LoVo (cell line): ENCODE measurements at places on chromosomes 7 and 10.
A peak's percentile ranks its signal among the peaks of the same experiment; 100 is the strongest.

GRCh38 chr7:4270941-4271715 lies 411.0 kb upstream of the FOXK1 start:
- no peak for DNase-seq

DNA sequence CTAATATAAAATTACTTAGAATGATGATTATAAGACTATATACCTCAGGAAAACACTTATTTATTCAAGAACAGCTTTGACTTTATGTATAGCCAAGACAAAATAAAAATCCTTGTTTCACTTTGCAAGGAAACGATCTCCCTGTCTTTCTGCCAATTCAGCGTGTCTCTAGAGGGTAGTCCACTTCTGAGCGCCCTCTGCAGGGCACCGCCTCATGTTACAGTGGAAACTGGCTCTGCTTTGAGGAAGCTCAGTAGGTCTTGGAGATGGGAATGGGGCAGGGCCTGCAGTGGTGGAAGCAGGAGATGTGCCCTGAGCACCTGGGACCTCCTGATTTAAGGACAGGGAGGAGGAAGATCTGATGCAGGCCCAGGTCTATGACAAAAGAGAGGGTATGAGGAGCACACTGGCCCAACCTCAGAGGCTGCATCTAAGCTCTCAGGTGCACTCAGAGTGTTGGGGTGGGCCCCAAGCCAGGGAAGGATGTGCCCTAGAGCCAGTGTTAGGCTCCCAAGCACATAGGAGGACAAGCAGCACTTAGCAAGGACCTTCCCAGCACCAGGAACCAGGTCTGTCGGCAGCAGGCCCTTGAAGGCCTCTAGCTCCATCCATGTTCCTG lies 481.0 kb downstream of the TNS3 start:
- peak; percentile 72 for DNase-seq

GRCh38 chr7:4550117-4550516 lies 132.0 kb upstream of the FOXK1 start:
- no peak for DNase-seq

DNA sequence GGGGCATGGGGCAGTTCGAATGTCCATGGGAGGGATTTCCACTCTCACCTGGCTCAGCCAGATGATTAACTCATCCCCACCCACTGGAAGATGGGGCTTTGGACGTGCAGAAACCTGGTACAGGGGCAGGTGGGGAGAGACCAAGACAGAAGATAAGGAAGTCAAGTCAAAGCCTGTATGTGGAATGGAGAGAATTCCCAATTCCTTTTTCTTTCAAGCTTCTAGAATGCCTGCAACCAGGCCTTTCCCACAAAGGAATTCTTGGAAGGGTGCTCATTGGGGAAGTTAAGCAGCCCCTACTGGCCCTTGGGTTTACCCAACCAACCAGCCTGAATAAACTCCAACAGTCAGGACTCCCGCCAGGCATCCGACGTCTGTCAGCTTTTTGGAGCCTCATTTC lies 39.1 kb downstream of the CCM2 start:
- DNase-seq: no peak

- DNase-seq: no peak
These were observed 47.3 kb upstream of the PIK3AP1 start for GRCh38 chr10:96767611-96768010.

DNA sequence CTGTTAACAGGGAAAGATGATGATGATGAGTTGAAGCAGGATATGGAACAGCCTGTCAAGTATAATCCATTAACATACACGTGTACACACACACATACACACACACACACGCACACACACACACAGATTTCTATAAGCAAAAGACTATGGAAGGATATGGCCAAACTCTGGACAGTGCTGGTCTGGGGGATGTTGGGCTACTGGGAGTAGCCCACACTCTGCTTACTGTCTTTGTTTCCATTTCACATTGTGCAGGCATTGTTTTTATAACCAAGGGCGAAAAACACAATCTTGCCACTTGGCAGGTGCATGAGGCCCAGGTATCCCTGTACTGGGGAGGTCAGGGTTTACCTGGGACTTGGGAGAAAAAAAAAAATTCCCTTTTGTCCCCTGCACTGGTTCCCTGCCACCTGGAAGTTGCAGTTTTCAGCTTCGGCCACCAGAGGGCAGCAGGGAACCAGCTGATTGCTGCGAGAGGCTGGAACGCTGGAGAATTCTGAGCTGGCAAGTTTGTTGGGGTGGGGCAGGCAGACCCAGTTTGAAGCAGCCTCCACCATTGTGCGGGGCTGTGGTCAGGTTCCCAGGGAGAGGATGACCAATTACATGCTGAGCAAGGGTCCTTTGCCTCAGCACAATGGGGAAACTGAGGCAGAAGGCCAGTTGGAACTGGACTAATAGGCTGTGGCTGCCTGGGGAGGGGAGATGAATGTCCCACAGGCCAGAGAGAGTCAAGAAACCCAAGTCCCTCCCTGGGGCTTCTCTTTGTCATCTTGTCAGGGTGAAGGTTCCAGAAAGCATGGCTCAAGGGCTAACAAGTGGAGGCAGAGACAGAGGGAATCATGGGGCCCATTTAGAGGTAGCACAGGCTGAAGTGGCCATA lies 27.3 kb downstream of the PPIF start:
- DNase-seq: peak; percentile 64

DNA sequence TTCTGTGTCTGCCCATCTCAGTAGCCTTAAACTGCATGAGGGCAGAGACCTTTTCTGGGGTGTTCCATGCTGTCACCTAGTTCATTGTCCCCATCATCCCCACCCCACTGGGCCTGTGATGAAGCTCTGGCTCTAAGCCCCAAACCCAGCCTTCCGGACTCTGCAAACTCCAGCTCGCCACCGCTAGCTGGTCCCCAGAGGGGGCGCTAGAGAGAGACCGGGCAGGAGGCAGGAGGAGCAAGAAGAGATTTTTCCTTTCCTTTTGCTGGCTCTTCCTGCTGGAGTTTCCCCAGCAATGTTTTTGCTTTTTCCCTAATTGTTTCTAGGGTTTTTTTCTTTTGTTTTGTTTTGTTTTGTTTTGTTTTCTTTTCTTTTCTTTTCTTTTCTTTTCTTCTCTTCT lies 234.4 kb downstream of the TEX36 start:
- peak; percentile 16 for DNase-seq

DNA sequence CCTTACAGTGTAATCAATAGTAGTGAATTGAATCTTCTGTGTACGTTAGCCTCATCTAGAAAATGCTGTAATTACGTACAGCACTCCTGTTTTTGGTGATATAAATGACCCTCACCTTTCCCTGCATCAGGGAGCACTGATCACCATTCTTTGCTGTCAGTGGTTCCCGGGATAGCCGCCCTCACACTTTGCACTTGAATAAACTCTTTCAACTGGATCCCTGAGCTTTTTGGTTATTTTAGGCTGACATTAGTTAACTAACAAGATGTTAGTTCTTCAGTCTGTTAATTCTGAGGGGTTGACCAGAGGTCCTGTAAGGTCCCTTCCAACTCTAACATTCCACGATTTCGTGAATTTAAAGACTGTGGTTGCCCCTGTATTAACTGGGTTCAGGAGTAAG lies 23.4 kb upstream of the ZC3HAV1 start:
- DNase-seq: no peak

DNA sequence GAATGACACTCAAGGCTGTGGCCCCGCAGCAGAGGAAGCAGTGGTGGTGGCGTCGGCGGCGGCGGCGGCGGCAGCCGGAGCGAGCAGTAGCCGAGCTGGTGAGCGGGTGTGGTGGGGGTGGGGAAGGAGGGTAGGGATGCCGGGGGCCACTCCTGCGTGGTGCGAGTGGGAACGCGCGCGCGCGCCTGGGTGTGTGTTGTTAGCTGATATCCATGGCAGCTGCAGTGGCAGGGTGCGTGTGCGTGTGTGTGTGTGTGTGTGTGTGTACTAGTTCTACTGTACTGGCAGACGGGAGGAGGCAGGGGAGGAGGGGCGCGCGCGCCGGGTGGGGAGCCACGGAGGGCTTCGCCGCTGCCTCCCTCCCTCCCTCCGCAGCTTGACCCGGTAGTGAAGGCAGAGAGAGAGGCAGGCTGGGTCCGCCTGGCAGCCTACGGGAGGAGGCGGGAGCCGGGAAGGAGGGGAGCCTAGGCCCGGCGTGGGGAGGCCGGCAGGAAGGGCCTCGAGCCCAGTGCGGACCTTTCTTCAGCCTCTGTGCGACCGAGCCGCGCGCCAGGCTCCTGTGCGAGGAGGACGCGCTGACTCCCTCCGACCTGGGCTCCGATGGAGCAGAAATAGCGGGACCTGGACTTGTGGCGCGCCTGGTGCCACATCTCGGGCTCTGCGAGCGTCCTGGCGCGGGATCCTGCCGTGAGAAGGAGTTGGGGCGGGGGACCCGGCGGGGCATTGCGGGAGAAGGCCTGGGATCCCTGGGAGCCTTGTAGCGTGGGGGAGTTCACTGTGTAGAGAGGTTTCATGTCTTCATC lies at the start of gene MAGI2:
Gene MAGI2, minus strand, starts transcription at position 110 of the 803 bp plus-strand sequence. CDS start 347 bp downstream, outside the sequence.
- no peak for DNase-seq
